Stimulated activated CD4-positive, alpha-beta T cell treated with anti-CD3 and anti-CD28 coated beads, Interleukin-1b, Interleukin-23, amount 100 ng/mL, for 1 hour (primary cell): ENCODE measurements at places on chromosomes 4 and X.

DNA sequence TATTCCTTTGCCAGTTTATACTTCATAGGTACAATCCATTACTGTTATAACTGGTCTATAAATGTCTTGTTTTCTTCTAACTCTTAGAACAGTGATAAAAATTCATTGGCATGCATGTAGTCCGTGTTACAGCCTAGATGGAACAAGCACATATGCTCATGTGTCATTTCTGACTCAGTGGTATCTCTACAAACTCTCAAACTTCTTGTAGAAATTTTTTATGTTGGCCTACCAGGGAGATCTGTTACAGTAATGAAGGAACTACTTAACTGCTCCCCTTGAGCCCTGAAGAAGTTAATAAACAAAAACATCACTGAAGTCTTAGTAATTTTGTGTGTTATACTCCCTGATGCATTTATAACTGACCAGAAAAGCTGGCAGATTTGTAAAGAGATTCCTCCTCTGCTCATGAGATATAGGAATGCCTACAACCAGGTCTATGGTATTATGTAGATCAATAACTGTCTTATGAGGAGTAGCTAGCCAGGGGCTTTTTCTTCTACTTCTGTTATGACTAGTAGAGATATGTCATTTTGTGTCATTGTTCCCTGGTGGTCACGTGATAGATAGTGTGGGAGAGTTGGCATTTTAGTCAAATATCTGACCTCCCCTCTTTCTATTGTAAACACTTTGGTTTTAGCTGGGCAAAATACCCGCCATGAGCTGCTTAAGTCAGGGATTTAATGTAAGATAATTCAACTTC lies 53.7 kb upstream of the FAAH2 start:
- DNase-seq, result no peak

DNA sequence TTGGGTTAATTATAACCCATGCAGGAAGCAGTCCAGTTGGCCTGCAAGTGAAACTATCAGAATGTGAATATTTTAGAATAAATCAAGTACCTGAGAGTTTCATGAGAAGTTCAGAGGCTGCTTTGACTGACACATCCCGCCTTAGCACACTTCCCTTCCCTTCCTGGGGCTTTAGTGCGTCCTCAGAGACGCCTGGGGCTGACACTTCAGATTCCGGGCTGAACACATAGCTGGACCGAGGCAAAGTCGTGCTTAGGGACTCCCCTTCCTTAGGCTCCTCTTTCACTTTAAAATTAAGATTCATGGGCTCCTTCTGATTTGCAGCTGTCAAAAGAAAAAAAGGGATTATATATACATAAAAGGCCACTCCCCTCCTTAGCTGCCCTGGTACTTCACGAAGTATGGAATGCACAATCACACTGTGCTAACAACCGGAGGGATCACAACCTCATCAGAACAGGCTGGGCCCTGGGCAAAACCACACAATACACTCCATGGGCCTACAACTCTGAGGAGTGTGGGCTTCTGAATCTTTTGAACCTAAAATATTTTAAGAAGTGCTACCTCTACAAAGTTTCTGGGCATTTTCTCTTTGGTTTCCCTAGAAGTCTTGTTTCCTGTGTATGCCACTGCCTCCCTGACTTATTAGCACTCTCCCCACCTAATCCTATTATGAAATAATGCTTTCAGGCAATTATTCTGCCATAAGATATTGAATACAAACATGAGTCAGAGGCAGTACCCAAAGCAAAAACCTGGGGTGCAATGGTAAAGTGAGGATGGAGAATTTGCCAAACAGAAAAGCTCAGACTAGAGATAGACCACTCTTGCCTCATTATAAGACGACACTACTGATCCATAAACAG lies 68.2 kb downstream of the ZNF827 start:
- no peak for DNase-seq

DNA sequence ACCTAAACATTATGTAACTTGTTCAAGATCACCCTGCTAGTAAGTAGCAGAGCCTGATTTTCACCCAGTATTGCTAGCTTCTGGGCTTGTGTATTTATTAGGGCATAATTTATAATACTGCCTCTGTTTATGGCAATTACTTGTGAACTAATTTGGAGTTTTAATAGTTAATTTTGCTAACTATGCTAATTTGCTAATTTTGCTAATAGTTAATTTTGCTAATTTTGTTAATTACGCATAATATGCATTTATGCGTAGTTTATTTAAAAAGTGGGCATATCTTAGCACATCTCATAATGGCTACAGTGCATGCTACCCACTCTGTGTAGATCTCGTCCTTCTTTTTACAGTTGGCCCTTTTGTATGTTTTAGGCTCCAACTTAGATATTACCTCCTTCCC lies 898.1 kb upstream of the EPHA5 start:
- DNase-seq, result no peak

GRCh38 chr4:118743867-118744266 lies 58.7 kb downstream of the METTL14 start:
- DNase-seq, result no peak

DNA sequence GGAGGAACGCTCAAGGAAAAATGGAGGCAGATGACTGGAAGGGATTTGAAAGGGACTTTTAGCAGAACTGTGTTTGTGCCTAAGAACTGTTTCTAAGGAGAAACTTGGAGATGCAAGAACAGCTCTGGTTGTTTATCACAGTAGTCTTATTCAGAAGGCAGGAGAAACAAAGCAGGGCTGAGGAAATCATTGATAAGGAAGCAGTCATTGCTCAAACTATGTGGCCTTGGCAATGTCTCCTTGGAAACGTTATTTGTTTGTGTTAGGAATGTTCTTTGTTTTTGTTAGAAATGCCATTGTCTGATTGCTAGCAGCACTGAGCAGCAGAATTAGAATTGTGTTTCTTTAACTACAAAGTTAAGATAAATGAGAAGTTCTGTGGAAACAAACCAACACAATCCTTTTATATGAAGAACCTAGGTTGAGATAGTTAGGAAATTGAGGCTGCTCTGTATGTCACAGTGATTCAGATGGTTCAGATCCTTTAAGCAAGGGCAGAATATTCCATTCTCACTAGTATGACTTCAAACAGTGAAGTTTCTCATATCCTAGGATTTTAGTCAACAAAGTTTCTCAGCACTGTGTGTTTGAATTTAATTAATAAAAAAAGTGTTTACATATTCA lies 1191.3 kb upstream of the IGFBP7 start:
- DNase-seq, result no peak

GRCh38 chr4:80202190-80202711 lies 4.9 kb downstream of the PRDM8 start:
- DNase-seq, result peak; percentile 47

GRCh38 chrX:41445171-41445570 lies 2.0 kb upstream of the NYX start:
- no peak for DNase-seq

GRCh38 chrX:123964156-123964834 lies 2.8 kb downstream of the STAG2 start:
- DNase-seq, result no peak

GRCh38 chrX:93461060-93461459 lies 212.3 kb downstream of the NAP1L3 start:
- no peak for DNase-seq

- DNase-seq, result no peak
Observed at GRCh38 chrX:100296183-100296753, 113.8 kb downstream of the PCDH19 start.
